ENCODE measurements at places on chromosomes 1 and 21. TPM values are rescaled to one million over a fixed set of nuclear protein-coding genes. Genes with fewer than 3 reads are reported as not detected.

The ABCG1 gene
- 2.1 TPM for total RNA-seq

The NTMT2 gene
- total RNA-seq = not detected

The CCNL2 gene
- total RNA-seq = 58.5 TPM

The CD5L gene
- not detected for total RNA-seq

The ADGRL2 gene
- 15.3 TPM for total RNA-seq

The KRTAP13-2 gene
- not detected for total RNA-seq

The TMEM54 gene
- total RNA-seq = 41.7 TPM

The B3GALT6 gene
- total RNA-seq = 17.5 TPM

The SLAMF6 gene
- not detected for total RNA-seq

The OR10Z1 gene
- total RNA-seq = not detected

The AKR7A3 gene
- total RNA-seq = not detected

The CELA3B gene
- not detected for total RNA-seq

The EVI5 gene
- total RNA-seq = 6.7 TPM

The RNU5D-1 gene
- total RNA-seq = not detected

The S100A3 gene
- 90.5 TPM for total RNA-seq

The RBM11 gene
- not detected for total RNA-seq

The DSCAM gene
- total RNA-seq = not detected

The BRDT gene
- total RNA-seq = not detected

The FMO5 gene
- 0.34 TPM for total RNA-seq

The EFNA3 gene
- 4.0 TPM for total RNA-seq

The FCRL3 gene
- total RNA-seq = not detected

The AMY1B gene
- not detected for total RNA-seq

The OR6P1 gene
- total RNA-seq = not detected

The PHLDA3 gene
- total RNA-seq = 97.5 TPM

The PHF13 gene
- 10.0 TPM for total RNA-seq

The NBL1 gene
- 25.1 TPM for total RNA-seq
